ENCODE measurements at places on chromosomes 4 and X.

GRCh38 chr4:7227008-7227407 lies 34.7 kb downstream of the SORCS2 start:
- no peak for DNase-seq

DNA sequence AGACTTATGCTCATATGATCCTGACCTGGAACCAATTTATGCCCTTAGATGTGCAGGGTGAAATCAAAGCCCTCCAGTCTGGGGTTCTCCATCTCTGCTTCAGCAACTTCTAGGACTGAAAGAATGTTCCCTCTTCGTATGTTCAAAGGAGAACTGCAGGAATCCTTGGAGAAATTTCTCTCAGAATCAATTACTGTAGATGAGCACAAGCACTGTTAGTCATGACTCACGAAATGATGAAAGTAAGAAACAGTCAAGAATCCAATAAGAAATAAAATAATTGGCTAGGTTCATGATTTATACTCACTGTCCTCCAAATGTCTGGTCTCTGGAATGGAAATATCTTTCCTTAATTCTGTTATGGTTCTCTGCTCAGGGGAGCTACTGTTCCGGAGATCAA lies 348.2 kb downstream of the PDGFC start:
- no peak for DNase-seq

DNA sequence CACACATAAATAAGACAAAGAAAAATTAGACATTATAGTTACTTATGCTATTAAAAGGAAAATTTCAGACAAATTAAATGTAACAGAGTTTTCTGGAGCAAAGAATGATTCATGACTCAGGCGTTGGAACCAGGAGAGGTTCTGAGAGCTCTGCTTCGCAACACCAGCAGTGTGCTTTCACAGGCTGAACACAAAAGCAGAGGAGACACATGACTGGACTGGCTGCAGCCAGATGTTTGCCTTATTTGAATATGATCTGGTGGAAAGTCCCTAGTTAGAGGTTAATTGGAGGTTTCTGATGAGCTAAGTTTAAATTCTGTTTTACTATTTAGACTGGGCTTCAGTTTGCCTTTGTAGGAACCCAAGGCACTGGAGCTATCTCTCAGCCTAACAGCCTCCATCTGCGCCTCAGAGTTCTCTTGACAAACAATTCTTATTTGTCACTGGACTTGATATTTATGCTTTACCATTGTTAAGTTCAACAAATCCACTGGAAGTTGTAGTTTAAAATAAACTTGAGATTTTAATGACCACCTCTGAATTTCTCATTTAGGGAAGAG lies 16.2 kb downstream of the BOD1L1 start:
- no peak for DNase-seq

- no peak for DNase-seq
Observed at GRCh38 chrX:118548841-118549240, 53.2 kb downstream of the DOCK11 start.

DNA sequence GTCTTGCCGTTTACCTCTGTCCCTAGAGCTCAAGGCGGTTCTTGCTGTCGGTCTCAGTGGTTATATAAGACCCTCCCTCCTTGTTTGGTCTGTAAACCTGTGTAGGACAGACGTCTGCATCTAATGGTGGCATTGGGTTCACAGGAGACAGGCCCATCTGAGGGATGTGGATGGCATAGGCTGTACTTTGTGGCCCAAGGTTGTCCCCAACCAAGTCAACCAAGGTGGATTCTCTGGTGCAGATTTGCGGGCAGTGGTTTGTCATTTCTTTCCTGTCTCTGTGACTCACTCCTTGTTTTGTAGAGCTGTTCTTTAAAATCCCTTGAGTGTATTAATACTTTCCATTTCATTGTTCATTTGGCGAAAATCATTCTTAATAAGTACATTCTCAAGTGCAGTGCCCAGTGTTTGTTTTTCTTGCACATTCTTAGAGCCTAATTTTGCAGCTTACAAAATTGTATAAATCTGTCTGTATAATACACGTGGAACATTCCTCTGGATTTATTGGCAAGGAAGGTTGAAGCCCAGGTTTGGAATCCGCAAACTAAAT lies 68.0 kb upstream of the TLR2 start:
- peak; percentile 33 for DNase-seq

GRCh38 chr4:25949994-25950393 lies 36.0 kb downstream of the SMIM20 start:
- DNase-seq, result no peak

GRCh38 chr4:95877636-95878035 lies 37.7 kb downstream of the PDHA2 start:
- DNase-seq, result no peak

GRCh38 chr4:38190717-38191178 lies 230.6 kb downstream of the PTTG2 start:
- no peak for DNase-seq

DNA sequence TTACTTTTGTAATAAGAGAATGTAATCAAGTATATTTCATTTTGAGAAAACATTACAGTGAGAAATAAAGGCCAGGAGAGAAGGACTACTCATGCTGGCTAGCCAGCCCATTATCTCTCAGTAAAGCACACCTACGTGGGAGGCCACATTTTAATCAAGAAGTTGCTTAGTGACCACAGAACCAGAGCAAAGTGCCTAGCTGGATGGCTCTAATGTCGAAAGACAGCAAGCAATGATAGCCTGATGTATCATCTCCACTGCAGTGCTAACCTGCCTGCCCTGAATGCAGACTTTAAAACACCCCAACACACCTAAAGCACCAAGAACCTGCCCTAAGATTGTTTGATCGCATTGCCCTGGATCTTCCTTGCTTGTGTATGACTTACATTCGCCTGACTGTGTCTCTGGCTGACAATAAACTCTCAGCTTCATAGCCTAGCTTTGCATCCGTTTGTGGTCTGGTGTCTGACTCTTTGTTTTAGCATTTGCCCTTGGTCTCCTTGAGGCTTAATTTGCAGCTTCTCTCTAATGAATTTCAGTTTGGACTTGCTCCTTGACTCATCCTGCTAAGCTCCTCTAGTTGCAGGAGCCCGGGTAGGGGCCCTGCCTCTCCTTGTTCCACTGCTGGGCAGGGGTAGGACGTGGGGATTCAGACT lies 31.4 kb upstream of the SOWAHD start:
- no peak for DNase-seq

DNA sequence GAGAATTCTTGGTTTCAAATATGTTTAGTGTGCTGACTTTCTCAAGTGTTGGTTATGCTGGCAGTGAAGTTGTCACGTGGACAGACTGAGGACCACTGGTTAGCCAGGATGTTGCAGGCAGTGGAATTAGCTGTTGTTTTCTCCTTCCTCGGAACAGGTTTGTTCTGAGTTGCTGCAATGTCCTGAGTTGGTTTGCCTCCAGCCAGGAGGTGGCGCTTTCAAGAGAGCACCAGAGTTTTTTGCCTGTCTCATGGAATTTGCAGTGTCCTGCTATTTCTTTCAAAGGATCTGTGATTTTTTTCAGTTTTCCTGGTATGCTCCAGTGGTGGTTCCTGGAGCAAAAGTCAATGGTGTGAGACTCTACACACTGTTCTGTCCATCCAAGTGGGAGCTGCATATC lies 158.1 kb upstream of the CXorf66 start:
- no peak for DNase-seq

DNA sequence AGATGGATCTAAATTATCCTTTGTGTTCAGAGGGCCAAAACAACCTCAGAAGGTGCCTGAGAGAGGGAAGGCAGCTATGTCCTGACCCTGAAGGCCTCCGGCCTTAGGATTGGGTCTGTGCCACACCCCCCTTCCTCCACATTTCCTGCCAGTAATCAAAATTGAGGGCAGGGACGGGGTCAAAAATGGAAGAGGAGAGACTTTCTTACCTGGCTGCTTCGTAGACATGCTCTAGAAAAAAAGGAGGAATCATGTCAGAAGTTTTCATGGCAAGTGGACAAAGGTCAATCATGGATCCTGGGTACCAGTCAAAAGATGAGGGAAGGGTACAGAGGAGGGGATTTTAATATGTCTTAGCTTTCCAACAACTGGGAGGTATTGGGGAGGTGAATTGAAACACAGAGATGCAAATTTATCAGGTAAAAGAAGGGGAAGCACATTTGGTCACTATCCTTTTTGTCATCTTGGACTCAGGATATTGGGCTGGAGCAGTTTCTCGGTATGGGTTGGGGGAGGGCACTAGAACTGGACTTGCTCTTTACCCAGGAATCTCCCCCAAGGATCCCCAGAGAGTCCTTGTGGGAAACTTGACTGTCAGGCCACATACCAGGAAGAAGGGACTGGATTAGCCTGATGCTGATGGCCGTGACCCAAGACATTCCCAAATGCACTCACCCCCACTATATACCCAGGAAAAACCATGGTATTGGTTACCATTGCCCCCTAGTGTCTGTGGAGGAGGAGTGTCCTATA lies 17.1 kb downstream of the VSIG4 start:
- DNase-seq, result no peak

DNA sequence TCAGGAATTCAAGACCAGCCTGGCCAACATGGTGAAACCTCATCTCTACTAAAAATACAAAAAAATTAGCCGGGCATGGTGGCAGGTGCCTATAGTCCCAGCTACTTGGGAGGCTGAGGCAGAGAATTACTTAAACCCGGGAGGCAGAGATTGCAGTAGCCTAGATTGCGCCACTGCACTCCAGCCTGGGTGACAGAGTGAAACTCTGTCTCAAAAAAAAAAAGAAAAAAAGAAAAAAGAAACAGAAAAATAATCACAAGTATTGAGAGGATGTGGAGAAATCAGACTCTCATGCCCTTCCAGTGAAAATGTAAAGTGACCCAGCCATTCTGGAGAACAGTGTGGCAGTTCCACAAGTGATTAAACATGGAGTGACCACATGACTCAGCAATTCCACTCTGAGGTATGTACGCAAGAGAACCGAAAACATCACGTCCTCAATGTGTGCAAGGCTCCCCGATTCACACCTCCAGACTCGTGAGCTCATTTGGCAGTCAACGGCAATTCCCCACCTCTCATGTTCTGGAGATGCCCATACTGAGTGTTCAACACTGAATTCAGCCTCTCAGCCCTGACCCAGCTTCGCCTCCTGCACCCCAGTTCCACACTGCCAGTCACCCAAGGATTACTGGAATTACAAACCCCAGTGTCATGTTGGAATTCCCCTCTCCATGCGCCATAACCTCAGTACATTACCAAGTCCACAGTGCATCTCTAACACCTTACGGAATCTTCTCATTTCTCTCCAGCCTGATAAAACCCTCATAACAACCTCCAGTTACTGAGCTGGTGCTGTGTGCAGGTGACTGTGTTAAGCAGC lies 21.1 kb downstream of the ACOX3 start:
- no peak for DNase-seq

GRCh38 chrX:103373581-103373980 lies 2.8 kb upstream of the BEX3 start:
- no peak for DNase-seq

DNA sequence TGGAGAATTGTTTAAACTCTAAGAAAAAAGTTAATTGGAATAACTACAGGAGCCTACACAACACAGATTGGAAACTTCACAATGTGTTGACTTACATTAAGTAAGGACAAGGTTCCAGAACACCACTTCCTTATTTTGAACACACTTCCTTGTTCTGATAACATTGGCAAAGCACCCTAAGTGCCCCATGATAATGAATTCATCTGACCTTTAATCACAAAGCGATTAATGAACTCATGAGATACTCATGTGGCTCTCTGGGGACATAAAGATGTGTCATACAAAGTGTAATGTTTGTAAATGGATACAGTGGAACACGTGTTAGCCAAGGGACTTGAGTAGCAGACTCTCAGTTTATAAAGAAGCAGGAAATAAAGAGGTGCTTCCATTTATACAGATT lies 69.0 kb upstream of the ATOH1 start:
- DNase-seq, result no peak

DNA sequence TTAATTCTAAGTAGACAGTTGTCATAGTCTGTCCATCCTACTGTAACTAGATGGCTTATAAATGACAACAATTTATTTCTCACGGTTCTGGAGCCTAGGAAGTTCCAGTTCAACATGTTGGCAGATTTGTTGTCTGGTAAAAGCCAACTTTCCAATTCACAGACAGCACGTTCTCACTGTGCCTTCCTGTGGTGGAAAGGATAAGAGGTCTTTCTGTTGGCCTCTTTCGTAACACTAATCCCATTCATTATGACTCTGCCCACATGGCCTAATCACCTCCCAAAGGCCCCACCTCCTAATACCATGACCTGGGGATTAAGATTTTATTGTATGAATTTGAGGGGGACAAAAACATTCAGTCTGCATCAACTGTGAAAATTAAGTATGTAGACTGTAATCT lies 83.2 kb downstream of the GALNTL6 start:
- no peak for DNase-seq

DNA sequence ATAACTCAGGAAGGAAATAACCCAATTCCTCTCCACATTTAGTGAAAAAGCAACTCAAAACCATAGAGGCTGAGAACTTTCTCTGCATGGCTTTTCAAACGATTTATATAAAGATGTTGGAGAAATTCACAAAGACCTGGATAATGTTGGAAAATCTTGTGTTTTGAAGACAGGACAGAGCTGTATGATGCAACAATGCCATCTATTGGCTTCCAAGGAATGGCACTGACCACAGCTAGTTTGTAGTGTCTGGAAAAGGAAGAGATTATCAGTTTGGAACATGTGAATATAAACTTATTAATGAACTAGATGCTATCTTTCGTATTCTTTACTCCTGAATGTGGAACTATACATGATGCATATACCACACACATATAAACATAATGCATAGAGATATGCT lies 503.6 kb downstream of the IL1RAPL1 start:
- no peak for DNase-seq

- DNase-seq, result no peak
Observed at GRCh38 chr4:71266090-71266794, 72.6 kb upstream of the SLC4A4 start.

GRCh38 chr4:75919920-75920319 lies 17.7 kb upstream of the PPEF2 start:
- no peak for DNase-seq

DNA sequence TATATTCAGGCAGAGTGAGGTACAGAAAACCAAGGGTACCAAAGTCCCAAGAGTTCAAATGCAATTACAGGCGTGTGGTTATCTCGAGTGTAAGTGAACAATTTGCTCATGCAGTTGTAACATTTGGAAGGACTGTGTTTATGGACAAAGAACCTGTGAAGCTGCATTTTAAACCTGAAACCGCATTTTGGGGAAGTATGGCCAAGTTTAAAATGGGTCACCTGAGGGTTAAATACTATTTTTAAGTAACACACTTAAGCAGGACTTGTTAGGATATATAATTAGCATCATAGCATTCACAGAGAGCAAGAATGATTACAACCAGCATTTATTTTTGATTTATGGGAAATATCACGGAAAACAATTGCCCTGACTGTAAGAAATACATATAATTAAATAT lies 79.1 kb upstream of the LCORL start:
- DNase-seq, result no peak
